ENCODE measurements at places on chromosomes 12 and 14.

- no peak for DNase-seq
Observed at GRCh38 chr14:106308839-106309389, 782.5 kb downstream of the TMEM121 start.

DNA sequence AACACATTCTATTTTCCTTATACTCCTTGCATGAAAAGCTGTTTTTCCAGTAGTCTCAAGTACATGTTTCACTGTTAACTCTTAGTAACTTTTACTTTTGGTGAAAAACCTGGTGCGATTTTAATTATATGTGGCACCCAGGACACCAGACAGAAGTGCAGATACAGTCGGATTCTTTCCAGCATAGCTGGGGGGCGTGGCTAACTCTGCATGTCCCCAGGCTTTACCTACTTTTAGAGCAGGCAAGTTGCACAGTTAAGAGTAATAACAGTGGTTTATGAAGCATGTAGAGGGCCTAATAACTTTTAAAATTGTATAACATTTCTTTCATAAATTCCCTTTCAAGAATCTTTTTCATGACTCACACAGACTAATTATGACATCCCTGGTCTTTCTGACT is 70.7 kb downstream of the HSD17B6 start:
- DNase-seq: no peak

GRCh38 chr12:63935361-63935760 is 90.9 kb downstream of the SRGAP1 start:
- DNase-seq: no peak

GRCh38 chr12:94525951-94526350 is 66.3 kb upstream of the CEP83 start:
- no peak for DNase-seq

DNA sequence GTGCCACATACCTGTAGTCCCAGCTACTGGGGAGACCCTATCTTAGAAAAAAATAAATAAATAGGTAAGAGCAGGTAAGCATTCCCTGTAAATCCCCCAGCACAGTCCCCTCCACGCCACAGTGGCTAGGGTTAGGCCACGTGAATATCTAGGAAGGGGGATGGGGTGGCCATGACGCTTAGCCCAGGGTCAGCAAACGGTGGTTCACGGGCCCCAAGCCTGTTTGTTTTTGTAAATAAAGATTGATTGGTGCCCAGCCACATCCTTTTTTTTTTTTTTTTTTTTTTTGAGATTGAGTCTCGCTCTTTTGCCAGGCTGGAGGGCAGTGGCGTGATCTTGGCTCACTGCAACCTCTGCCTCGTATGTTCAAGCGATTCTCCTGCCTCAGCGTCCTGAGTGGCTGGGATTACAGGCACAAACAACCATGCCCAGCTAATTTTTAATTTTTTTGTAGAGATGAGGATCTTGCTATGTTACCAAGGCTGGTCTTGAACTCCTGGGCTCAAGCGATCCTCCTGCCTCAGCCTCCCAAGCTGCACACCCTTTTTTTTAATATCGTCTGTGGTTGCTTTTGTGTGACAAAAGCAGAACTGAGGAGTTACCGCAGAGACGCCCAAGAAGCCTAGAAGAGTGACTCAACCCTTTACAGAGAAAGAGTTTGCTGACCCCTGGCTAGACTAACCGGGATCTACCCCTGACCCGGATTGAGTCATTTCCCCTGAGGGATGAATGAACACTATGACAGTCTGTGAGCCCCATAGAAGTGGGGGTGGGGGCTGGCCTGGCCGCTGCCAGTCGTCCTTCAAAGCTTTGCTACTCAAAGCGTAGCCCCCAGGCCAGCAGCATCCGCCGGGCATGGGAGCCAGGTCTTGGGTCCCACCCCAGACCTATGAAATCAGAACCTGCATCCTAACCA is 113.7 kb upstream of the NCOR2 start:
- DNase-seq: peak; percentile 69

DNA sequence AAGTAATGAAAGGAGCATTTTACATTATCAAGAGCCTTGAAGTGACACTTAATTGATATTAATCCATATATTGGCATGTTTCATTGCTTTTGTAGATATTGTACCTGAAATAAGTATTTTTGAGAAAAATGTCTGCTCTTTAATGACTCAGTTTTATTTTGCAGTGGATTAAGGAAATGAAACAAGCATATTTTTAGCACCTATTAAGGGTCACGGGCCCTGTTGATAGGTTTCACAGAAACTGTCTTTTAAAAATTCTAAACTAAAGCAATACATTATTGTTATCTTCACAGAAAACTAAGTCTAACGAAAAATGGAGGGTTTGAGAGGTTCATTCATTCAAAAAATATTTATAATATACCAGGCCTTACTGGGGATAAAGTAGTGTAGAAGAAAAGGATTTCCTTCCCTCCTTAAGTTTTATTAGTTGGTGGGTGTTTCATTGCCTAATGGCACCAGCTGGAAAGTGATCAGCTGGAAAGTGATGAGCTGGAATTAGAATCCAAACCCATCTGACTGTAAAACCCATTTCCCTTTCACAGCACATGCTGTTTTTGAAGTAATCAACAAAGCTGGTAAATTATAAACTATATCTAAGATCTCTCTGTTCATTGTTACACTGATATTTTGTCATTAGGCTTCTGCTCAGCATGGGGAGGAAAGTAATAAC is 54.2 kb downstream of the PTPRQ start:
- DNase-seq: no peak

DNA sequence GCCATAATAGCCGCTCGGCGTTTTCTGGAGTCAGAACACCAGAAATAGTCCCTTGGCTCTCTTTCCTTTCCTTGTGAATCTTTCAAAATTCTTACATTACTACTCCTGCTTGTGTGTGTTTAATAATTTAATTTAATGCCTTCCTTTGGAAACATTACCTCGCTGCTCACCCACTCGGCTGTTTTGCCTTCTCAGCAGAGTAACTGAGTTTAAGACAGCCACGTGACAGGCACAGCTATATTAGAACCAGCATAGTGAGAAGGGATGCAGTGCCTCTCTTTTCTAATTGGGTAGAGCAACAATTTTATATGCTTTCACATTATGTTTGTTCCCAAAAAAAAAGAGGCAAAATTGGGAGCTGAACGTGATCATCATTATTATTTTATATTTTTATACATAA is 107.6 kb downstream of the ETV6 start:
- DNase-seq: no peak

- DNase-seq: no peak
Observed at GRCh38 chr12:93727195-93727811, 50.1 kb downstream of the CRADD start.

DNA sequence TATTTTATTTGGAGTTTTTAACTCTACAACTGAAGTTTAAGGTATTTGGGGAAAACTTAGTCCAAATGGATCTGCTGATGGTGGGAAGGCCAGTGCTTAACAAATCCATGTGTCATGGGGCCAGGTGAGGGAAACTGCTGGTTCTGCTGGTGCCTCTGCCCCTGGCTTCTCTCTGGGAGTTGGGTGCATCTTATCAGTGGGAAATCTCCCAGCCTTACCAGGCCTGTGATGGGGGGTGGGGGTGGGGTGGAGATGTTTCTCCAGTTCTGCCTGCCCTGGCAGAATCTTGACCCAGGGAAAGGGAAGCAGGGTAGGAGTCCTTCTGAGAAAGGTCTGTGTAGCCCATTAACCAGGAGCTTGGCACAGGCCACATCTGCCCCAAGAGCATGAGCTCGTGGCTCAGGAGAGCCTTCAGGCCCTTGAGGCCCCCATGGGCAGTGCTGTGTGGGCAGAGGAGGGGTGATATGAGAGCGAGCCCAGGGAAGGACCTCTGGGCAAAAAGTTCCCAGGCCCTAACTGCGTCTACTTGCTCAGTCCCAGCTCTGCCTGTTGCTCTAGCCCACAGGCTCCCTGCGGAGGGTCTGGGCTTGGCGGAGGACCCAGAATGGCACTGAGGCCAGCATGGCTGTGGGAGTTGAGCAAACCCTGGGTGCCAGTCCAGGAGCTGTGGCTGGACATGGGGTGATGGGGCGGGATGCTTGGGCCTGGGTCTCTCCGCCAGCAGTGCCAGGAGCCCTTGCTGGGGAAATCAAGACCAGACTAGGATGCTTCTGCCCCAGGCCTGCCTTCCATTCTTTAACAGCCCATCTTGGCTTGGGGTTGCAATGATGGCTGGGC is 18.2 kb downstream of the VASH1 start:
- DNase-seq: no peak

DNA sequence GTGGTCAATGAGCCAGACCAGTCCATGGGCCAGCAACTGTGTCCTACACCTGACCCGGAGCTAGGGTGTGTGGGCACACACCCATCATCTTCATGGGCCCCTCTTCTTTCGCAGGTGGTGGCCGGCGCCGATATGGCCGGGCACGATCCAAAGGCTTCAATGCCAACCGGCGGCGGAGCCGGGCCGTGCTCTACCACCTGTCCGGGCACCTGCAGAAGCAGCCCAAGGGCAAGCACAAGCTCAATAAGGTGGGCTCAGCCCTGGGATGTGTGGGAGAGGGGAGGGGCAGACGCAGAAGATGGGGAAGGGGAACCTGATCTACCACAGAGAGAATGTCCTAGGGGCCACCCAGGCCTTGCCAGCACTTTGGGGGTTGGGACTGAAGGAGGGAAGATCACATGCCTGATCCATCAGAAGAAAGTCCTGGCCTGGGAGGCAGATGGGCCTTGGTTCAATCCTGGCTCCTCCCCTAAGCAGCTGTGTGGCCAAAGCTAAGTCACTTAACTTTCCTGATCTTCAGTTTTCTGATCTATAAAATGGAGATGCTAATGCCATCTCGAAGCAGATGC is 3.8 kb downstream of the KCNH3 start:
- DNase-seq: no peak

GRCh38 chr12:117180758-117181467 is 9.4 kb downstream of the FBXO21 start:
- DNase-seq: no peak

DNA sequence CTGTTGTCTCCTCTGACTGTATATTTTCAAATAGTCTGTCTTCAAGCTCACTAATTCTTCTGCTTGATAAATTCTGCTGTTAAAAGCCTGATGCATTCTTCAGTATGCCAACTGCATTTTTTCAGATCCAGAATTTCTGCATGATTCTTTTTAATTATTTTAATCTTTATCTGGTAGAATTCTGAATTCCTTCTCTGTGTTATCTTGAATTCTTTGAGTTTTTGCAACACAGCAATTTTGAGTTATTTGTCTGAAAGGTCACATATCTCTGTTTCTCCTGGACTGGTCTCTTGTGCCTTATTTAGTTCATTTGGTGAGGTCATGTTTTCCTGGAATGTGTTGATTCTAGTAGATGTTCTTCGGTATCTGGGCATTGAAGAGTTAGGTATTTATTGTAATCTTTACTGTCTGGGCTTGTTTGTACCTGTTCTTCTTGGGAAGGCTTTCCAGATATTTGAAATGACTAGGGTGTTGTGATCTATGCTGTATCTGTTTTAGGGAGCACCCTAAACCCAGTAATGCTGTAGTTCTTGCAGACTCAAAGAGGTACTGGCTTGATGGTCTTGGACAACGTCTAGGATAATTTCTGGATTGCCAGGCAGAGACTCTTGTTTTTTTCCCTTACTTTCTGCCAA is 193.8 kb upstream of the NPAS3 start:
- DNase-seq: no peak

GRCh38 chr12:95142431-95143151 is 69.2 kb upstream of the NR2C1 start:
- no peak for DNase-seq

DNA sequence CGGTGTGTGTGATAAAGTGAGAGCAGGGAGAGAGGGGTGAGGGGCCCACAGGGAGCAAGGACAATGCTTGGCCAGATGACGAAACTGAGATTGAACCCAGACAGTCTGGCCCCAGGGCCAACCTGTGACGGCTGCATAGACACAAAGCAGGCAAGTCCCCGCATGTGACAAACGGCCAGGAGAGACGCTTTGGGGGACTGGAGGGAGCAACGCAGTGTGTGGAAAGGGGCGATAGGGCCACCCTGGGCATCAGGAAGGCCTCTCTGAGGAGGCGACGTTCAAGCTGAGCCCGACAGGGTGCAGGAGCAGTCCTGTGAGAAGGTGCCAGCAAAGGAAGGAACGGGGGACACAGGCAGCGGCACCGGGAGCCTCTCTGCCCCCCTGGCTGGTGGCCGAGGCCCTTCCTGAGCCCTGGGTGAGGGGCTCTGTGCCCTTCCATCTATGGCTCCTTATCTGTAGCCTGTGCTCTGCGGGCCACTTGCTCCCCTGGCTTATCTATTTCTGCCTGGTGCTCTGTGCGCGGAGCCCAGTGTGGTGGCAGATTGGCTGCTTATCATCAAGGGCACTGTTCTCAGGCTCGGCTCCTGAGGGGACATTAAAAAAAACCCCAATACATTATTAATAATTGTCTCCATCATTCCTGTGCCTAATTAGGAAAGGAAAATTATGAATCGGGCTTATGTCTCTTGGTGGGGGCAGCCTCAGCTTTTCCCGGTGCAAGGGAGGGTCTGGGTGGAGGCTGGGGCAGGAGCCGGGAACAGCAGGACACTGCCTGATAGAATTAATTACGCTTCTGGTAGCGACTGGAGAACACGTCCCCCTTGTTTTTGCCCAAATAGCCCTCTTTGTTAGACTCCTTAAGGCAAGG is 39.8 kb downstream of the PRIMA1 start:
- DNase-seq: peak; percentile 78

- DNase-seq: no peak
Observed at GRCh38 chr14:32823706-32824105, 115.0 kb upstream of the NPAS3 start.

- DNase-seq: peak; percentile 60
Observed at GRCh38 chr14:104296388-104297312, 158.3 kb downstream of the KIF26A start.

GRCh38 chr12:54419088-54419887 is at the start of gene ITGA5:
TSS of gene ITGA5 (minus strand) at chr12:54419266. CDS start at chr12:54419198, 68 bp downstream.
- peak; percentile 74 for DNase-seq

DNA sequence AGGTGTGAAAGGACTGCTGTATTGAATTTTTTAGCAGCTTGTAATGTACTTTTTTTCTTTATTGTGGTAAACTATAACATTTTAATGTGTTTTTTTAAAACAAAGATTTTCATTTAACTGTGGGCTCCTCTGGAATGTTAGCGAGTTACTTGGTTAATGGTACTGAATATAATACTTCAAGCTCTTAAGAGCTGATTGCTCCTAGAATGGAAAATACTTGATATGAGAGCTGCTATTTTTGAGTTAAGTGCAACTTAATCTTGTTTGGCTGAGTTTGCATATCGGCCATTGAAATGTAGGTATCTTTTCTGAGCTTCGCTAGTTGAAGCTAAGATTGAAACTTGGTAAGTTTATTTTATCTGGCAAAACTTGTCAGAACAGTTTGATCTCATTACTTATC is 7.4 kb downstream of the TMBIM6 start:
- DNase-seq: no peak
